Cardiac septum (tissue), 1 donor: ENCODE measurements at places on chromosomes 1 and 21. TPM values are rescaled to one million over a fixed set of nuclear protein-coding genes. Genes with fewer than 3 reads are reported as not detected.

Gene C1orf87
- not detected for total RNA-seq

Gene PSMB2
- total RNA-seq: 35.6 TPM

Gene CFAP107
- not detected for total RNA-seq

GRCh38 chr21:34031835-34032370, 41.5 kb upstream of the MRPS6 start:
- no peak for DNase-seq

DNA sequence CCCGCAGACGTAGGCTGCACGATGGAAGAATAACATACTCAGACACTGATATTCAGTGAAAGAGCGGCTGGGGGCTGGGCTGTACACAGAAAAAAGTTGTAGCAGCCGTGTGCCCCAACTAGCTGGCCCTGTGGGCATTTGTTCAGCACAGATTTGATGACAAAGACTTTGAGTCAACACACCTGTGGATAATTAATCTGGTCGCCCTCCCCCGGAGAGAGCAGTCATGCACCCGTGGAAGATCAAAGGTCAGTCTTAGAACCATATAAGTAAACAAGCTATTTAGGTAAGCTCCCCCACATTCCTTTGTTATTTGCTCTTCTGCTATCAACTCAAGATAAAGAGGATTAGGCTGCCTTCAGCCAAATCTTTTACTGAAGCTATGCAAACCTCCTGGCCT, 148.4 kb upstream of the HMCN1 start:
- no peak for DNase-seq

- peak; percentile 85 for DNase-seq
Measured at GRCh38 chr1:205313563-205314308, 7.8 kb downstream of the NUAK2 start.

Gene RIPPLY3
- not detected for total RNA-seq

GRCh38 chr1:94688646-94689045, 131.5 kb upstream of the SLC44A3 start:
- no peak for DNase-seq

- no peak for DNase-seq
Measured at GRCh38 chr1:223462047-223462630, 68.9 kb downstream of the CCDC185 start.

DNA sequence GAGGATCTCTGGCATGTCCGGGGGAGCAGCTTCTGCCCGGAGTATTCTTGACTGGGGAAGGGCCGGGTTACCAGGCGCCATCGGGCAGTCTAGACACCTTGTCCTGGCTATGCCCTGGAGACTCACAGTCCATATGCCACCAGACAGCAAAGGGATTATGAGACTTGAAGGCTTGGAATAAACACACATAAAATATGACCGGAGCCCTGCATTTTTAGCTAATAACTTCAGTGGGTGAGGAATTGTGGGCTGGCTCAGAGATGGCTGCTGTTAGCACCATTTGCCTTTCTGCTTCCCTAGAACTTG, 15.5 kb downstream of the NTPCR start:
- no peak for DNase-seq

DNA sequence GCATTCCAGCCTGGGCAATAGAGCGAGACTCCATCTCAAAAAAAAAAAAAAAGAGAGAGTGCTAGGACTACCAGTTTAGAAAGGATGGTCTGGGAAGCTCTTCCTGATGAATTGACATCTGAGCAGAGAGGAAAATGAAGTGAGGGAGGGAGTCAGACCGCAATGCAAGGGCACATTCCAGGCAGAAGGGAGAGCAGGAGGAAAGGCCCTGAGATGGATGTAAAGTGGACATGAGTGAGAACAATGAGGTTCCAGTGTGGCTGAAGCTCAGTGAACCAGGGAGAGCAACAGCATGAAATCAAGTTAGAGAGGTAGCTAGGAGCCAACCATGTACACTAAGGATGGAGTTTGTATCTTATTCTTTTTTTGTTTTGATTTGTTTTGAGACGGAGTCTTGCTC, 55.9 kb upstream of the SPOCD1 start:
- DNase-seq: no peak

- no peak for DNase-seq
Measured at GRCh38 chr1:222987674-222988076, 155.4 kb downstream of the TLR5 start.

- no peak for DNase-seq
Measured at GRCh38 chr21:21232320-21232719, 234.1 kb downstream of the NCAM2 start.

- DNase-seq: no peak
Measured at GRCh38 chr1:155064111-155064831, 731 bp downstream of the EFNA4 start.

Gene CD101
- total RNA-seq: 1.6 TPM
